ENCODE measurements at places on chromosomes 3 and 15.

GRCh38 chr15:50633653-50634052, 52.9 kb downstream of the TRPM7 start:
- DNase-seq: no peak

- no peak for DNase-seq
Measured at GRCh38 chr15:47890397-47891150, 173.3 kb downstream of the SEMA6D start.

DNA sequence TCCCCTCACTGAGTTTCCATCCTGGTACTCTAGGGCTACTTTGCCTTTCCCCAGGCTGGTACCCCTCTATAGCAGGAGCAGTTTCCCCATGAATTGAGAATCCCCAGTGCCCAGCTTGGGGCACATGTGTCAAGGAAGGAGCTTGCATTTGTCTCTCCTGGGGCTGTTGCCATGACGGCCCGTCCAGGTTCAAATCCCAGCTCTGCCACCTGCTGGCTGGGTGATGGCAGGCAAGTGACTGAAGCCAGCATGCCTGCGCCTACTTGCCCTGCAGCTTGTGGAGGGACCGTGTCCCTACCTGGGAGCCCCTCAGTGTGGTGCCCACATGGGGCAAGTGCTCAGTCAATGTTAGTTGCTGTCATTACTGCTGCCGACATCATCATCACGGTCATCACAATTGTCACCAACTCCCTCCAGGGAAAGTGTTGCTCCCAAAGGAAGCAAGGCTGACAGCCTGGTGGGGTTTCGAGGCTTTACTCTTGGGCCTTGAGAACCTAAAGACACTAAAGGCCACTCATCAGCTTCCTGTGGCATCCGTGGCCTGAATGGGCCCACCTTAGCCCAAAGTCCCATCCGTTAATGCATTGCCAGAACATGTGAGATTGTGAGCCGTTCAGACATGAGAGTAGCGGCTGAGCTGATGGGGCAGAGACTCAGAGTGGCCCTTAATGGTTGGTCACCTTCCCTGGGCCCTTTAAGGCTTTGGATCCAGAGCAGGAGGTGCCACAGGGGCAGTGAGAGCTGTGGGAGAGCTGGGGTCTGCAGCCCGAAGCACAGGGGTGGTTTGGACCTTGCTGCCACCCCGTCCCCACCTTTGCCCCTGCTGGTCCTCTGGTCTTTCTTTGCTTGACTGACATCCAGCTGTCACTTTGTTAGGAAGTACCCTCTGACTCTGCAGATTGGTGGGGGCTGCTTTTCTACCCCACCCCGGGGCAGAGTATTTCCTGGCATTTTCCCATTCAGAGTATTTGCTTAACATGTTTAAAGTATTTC, 144.4 kb downstream of the DNAJB8 start:
- peak; percentile 50 for DNase-seq

GRCh38 chr15:57457726-57458125, 81.4 kb downstream of the CGNL1 start:
- DNase-seq: peak; percentile 16
